Tibial artery (tissue), 4 donors: ENCODE measurements at places on chromosomes 5 and 9.

- DNase-seq = no peak
These were observed 86.5 kb downstream of the HCN1 start for GRCh38 chr5:45609661-45610060.

DNA sequence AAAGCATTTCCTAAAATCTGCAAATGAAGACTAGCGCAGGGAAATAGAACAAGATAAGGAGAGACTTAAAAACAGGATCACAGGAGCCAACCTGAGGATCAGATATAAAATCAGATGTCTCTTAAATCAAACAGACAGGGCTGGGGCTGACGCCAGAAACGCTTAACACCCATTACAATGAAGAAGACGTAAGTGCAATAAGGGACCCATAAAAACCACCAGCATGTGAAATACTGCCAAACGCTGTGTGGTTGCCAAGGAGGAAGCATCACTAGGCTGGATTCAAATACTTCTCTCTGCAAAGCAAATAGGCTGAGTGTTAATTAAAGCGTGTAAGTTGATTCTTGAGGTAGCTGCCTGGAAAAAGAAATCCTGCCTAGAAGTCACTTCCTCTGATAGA is 74.4 kb upstream of the ATP10B start:
- no peak for DNase-seq

GRCh38 chr5:154202379-154203260 is 12.1 kb downstream of the GALNT10 start:
- no peak for DNase-seq

DNA sequence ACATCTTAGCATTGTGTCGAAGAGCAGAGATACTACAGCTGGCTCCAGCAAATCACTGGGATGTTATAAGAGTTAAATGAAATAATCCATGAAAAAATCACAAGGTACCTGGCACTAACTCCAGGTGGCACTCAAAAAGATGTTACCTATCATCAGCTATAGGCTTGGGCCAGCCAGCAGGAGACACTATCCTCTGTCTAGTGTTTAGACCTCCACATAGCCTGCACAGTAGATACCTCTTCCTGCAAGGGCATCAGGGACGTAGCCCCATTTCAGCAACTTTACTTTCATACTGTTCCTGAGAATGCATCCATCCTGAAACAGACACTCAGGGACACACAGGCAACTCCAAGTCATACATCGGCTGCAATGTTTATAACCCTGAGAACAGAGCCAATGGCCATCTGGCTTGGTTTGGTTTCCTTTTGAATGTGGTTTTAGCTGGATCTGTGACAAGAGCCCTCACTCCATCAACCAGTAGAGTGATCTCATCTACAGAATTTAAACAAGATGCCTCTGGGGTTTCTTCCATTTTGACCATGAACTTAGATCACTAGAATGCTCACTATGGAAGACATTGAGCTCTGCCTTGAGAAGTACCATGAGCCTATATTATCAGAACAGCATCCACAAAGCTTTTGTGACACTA is 69.9 kb downstream of the TLE1 start:
- no peak for DNase-seq

- no peak for DNase-seq
These were observed 21.4 kb downstream of the PJA2 start for GRCh38 chr5:109388407-109388806.

GRCh38 chr5:113147101-113147508 is 170.5 kb downstream of the DCP2 start:
- no peak for DNase-seq

DNA sequence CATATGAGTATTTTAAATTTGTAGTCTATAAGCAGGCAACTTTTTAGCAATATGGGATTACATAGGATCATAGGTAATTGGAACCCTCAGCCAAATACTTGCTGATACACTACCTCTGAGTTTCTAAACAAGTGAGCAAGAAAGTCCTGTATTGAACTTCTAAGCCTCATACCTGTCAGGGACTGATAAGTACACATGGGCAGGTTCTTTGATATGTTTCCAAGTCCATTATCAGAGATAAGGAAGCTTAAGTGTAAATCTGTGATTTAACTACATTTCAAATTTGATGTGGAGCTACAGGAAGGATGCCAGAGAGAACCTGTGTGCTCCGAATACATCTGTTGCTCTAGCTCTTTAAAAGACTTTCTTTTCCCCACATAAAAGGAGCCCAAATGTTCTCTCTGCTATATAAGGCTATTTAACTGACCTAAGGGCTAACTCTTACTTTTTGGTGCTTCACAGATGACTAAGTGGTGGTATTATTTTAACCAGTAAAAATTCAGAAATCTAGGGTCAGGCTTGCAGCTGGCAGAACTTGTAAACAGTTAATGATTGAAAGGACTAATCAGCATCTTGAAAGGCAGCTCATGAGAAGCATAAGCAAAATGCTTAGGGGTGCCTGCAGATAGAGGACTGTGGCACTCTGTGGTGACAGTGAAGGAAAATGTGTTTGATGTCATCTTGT is 228.6 kb downstream of the NR3C1 start:
- DNase-seq = no peak

DNA sequence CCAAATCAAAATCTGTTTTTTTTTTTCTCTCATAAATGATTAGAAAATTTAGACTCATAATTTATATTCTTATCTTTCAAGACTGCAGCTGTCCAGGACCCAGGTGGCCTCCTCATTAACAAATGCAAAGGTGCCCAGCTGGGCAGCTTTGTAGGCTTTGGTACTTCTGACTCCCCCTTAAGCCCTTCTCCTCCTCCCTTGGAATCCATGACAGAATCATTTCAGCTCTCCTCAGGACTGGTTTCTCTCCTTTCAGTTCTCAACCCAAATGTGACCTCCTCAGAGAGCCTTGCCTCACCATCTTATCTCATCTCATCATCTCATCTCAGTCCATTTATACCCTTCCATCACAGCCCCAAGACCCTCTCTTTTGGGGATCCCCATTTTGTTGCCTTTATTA is 221.7 kb downstream of the KIAA0825 start:
- no peak for DNase-seq

DNA sequence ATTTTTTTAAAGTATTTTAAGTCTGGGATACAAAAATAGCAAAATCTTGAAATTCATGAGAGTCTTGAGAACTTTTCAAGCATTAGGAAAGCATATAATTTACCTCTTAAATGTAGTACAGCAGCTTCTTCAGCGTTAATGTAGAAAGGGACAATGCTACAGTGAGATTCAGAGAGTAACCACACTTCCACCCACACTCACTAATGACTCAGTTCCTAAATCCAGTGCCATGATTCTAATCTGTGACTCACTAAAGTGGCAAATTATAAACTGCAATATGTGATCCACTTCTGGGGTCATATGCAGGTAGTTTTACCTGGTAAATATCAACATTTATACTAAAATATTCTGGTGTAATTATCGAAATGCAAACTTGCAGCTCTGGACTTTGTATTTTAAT is 434.5 kb upstream of the TUSC1 start:
- no peak for DNase-seq

DNA sequence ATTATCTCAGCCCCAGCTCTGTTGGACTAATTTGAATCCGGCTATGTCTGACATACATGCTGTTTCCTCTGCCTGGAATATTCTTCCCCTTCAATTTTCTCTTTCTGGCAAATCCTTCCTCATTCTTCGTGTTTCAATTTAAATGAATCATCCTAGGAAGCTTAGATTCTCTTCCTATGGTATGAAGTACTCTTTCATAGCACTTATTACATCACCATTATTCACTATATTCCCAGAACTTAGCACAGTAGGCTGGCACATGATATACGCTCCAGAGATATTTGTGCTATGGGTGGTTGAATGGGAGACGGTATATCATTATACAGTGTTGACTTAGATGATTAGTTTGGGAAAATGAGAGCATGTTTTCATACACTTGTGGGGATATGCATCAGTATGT is 91.0 kb upstream of the JAK2 start:
- DNase-seq = no peak

DNA sequence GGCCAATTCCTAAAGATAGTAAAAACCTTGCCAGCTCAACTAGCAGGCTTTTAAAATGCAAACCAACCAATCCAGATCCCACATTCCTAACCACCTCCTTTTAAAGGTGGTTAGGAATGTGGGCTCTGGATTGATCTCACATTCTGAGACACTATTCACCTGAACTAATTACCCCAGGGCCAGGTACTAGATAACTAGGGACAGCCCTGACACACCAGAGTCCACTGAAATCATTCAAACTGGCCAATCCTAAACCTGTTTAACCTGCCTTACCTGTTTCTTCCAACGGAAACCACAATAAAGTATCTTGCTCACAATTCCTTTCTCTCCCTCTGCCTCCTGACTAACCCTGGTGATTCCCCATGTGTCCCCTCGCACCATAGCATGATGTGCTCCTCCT is 168.3 kb upstream of the DMAC1 start:
- DNase-seq = no peak

- DNase-seq = no peak
These were observed 508.3 kb upstream of the DAB2 start for GRCh38 chr5:39933061-39933460.

- no peak for DNase-seq
These were observed 8.2 kb downstream of the SPATA31E1 start for GRCh38 chr9:87890837-87891236.

GRCh38 chr5:53543401-53543800 is 17.0 kb upstream of the NDUFS4 start:
- DNase-seq = no peak

DNA sequence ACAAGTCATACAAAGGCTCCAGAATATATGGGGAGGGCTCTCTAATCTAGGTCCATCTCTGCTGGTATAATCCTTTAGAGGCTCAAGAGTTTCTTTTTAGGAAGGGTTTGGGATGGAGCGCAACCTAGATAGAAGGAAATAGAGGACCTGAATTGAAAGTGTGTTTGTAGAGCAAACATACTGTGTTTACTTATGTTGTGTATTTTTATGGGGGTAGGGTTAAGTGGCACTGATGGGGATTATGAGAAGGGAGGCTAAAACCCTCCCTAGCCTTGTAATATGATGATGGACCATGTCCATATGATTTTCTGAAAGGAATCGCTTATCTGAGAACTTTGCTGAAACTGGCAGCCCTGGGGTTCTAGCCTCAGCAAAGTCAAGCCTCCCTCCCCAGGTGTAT is 4.4 kb upstream of the ELL2 start:
- no peak for DNase-seq

GRCh38 chr5:39080168-39080567 is 6.0 kb upstream of the RICTOR start:
- DNase-seq = no peak

GRCh38 chr9:130042885-130043653 is at the start of gene FNBP1:
FNBP1 (minus strand) TSS chr9:130043189; CDS start chr9:130042975, 214 bp downstream.
- peak; percentile 89 for DNase-seq

GRCh38 chr5:116275282-116275681 is 190.5 kb downstream of the COMMD10 start:
- DNase-seq = no peak

DNA sequence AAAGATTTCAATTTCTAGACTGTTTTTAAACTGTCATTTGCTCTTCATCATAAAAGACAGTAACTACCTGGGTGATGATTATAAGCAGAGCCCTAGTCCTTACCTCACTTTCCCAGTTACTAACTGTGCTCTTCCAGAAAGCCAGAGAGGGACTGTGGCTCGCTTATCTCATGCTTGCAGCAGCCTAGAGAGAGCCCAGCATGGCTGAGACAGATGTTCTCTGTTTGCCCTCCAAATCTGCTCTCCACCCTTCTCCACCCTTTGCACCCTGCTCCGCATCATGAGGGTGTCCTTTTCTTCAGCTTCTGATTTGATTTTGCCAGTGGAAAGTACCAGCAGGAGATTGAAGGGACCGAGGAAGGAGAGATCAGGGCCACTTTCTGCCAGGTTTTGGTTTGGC is 61.2 kb upstream of the SELENOP start:
- no peak for DNase-seq
